ENCODE measurements at places on chromosomes 2 and 18.

DNA sequence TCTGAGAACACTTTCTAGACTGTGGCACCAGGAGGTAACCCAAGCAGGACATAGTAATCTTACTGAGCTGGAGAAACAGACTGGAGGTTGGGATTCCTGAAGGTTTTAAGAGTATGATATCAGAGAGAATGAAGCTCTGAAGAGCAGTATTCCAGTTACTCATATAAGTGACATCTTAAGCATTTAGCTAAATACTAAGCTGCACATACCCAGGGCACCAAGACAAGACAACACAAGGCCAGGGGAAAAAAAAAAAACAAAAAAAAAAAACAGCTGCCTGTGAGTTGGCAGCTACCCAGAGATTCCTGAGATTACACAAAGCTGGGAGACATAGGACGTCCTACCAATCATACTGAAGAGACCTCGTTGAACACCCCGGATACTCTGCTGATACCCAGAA, 175.8 kb downstream of the SRBD1 start:
- peaks cover 29% of the 10 kb centered on the region for H3K36me3 ChIP-seq
- H3K27ac ChIP-seq, result no peak overlapping the region
- H3K4me1 ChIP-seq, result peaks cover 20% of the 10 kb centered on the region
- no peak for DNase-seq

DNA sequence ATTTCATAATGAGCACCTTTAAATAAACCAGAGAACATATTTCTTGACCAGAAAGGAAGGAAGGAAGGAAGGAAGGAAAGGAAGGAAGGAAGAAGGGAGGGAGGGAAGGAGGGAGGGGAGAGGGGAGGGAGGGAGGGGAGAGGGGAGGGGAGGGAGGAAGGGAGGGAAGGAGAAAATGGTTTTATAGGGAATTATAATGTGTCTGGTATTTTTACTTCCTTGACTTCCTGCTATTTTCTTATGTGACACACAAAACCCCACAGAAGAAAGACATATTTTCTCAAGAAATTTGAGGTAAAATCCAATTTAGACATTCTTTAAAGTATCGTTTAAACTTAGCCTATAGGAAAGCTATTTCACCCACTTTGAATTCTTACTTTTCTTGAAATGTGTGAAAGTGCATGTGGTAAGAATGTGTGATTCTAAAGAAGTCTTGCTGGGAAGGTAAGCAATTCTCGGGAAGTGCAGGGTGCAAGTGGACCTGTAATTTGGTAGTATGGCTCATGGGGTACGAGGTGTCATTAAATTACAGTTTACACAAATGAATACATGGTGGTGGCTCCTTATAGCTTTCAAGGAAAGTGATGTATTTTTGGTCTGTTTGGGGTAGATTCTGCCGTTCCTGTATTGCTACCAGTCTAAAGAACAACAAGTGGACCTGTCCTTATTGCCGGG, 18.0 kb downstream of the RNF125 start:
- no peak overlapping the region for H3K4me3 ChIP-seq
- no peak for DNase-seq
- no peaks in the 10 kb centered on the region for H3K27me3 ChIP-seq
- no peak overlapping the region for H3K27ac ChIP-seq

GRCh38 chr2:162509288-162509968, 165.5 kb downstream of the GCA start:
- H3K27ac ChIP-seq, result no peak overlapping the region
- H3K27me3 ChIP-seq, result no peaks in the 10 kb centered on the region
- H3K4me3 ChIP-seq, result no peak overlapping the region
- no peak for DNase-seq
- no peaks in the 10 kb centered on the region for H3K36me3 ChIP-seq

- H3K27me3 ChIP-seq, result no peaks in the 10 kb centered on the region
- no peak overlapping the region for H3K27ac ChIP-seq
- H3K4me3 ChIP-seq, result no peak overlapping the region
- no peak for DNase-seq
- no peaks in the 10 kb centered on the region for H3K4me1 ChIP-seq
These were observed 92.1 kb downstream of the PTGR3 start for GRCh38 chr18:75116809-75117208.

DNA sequence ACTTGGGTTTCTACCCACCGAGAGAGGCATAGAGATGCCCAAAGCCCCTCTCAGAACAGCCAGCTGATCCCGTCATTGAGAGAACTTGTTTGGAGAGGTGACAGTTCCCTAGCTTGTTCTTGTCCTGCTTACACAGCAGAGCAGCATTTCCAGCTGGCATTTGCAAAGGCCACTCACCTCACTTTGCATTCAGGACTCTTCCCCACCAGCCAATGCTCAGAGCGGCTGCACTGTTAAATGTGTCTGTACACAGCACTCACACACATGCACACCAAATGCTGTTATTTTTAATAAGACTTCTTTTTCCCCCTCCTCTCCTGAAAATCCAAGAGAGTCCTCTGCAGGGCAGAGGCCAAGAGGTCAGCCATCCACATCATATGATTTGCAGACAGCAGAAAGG, 104.6 kb upstream of the SLC14A2 start:
- peaks cover 7% of the 10 kb centered on the region for H3K36me3 ChIP-seq
- no peak for DNase-seq
- peaks cover 11% of the 10 kb centered on the region for H3K27me3 ChIP-seq

DNA sequence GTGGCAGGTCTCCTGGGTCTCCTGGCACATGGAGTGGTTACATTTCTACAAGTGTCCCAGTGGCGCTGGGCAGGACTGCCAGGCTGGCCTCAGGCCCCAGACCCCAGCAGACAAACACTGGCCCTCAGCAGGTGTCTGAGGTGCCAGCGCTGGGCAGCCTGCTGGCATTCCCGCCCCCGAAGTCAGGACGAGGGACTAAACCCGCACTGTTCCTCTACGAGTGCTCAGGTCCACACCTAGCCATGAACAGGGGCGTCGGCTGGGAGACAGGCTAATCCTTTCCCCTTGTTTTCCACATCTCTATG, 12.8 kb downstream of the SNED1 start:
- peaks cover 3% of the 10 kb centered on the region for H3K36me3 ChIP-seq
- no peak overlapping the region for H3K27ac ChIP-seq
- no peak for DNase-seq
- no peaks in the 10 kb centered on the region for H3K27me3 ChIP-seq

GRCh38 chr18:60549338-60549960, 176.9 kb upstream of the MC4R start:
- H3K4me3 ChIP-seq, result no peak overlapping the region
- DNase-seq, result no peak
- H3K36me3 ChIP-seq, result no peaks in the 10 kb centered on the region
- H3K27me3 ChIP-seq, result no peaks in the 10 kb centered on the region
- H3K27ac ChIP-seq, result no peak overlapping the region

All from WTC11 (cell line).